ENCODE measurements at places on chromosomes 1 and 21.

GRCh38 chr1:222424826-222425225 lies 123.1 kb downstream of the HHIPL2 start:
- no peak for DNase-seq

DNA sequence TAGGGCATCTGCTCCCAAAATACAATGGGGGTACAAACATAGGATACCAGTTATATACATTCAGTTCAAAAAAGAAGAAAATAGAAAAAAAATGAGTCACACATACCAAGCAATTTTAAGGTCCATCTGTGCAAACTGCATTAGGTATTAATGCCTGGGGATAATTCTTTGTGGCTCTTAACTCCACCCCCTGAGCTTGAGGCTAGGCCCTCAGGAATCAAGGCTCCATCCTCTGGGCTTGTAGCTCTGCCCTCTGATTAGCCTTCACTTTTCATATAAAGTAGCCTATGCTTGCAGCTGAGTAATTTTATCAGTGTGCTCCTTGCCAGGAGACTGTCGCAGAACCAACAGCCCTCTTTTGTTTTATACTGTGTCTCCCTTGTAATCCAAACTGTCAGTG lies 69.9 kb upstream of the BACE2 start:
- no peak for DNase-seq

DNA sequence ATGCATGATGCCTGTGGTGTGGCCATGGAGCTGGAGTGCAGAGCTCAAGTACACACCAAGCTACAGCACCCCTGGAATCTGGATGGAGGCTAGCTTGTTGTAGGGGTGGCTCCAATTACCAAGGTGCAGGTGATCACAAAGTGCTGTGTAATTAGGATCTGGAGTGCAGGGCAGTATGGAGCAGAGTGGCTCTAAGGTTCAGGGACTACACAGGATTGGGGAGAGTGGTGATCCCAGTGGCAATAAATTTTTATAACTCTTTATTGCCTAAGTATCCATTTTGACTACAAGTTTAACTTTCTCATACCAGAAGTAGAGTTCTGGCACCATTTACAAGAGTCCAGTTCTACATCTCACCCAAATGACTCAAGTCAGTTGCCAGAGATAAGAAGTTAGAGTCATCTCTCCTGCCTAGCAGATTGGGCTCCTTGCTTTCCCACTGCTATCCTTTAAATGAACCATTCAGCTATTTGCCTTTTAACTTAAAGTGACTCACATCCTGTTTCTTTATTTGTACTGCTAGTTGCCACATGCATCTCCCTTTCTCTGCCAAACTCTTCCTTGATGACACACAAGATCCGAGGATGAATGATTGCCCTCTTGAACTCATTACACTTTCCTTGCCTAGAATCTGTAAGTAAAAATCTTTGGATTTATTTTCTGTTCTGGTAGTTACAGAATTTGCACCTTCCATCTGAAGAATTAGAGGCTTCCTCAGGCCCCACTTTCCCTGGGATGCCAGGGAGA lies 427.2 kb downstream of the KCNT2 start:
- no peak for DNase-seq

DNA sequence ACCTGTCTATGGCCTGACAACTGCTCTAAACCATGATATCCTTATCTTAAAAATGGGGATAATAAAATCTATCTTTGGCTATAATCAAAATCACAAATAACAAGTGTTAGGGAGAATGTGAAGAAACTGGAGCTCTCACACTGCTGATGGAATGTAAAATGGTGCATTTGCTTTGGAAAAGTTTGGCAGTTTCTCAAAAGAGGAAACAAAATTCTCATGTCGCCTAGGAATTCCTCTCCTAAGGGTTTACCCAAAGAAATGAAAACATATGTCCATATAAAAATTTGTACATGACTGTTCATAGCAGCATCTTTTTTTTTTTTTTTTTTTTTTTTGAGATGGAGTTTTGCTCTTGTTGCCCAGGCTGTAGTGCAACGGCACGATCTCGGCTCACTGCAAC lies 64.3 kb downstream of the ZNF281 start:
- DNase-seq: no peak

Data from suprapubic skin (tissue), 4 donors.